ENCODE measurements at places on chromosomes 5 and 9.

DNA sequence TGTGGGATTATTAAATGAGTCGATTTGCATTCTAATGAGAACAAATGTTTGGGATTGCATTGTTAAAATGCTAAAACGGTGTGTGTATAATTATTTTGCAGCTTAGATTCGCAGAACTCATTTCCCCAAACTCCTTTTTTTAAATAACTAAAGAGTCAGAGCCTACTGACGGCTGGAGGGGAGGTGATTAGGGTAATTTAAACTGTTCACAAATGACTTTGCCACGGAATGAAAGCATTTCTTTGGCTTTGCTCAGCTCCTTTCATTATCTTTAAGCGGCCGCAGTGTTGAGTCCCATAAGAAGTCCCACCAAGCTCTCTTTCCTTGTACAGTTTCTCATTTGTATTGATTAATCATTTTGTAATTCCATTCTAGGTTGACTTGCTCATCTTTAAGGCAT, 1632.8 kb downstream of the MAT2B start:
- ATAC-seq: no peak

- peak; percentile 71 for ATAC-seq
Observed at GRCh38 chr9:116594547-116594946, 92.6 kb upstream of the TRIM32 start.

- ATAC-seq: peak; percentile 29
Observed at GRCh38 chr5:15579193-15579990, 79.4 kb downstream of the FBXL7 start.

DNA sequence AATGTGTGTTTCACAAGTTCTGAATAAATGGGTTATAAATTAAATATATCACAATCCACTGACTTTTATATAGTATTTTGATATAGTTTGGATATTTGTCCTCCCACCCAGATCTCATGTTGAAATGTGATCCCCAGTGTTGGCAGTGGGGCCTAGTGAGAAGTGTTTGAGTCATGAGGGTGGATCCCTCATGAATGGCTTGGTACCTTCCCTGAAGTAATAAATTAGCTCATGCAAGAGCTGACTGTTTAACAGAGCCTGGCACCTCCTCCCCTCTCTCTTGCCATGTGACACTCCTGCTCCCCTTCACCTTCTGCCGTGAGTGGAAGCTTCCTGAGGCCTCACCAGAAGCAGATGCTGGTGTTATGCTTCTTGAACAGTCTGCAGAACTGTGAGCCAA, 127.9 kb upstream of the PALM2AKAP2 start:
- ATAC-seq: no peak

DNA sequence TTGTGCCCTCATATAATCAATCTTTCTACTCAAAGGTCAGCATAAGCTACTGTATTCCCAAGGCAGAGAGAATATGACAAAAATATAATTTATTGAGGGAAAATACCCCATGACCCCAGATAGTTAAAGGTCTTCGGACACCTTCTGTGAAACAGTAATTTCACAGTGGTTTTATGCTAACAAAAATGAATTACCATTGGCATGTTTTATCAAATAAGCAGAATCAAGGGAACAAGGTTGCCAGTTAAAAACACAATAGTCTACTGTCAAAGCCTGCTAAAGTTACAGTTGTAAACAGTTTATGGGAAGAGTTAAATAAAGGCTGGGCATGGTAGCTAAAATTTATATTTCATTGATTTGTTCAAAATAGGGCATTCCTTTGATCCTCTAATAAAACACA, 154.3 kb downstream of the GIN1 start:
- no peak for ATAC-seq

- no peak for ATAC-seq
Observed at GRCh38 chr5:112935675-112936074, 13.6 kb upstream of the REEP5 start.

DNA sequence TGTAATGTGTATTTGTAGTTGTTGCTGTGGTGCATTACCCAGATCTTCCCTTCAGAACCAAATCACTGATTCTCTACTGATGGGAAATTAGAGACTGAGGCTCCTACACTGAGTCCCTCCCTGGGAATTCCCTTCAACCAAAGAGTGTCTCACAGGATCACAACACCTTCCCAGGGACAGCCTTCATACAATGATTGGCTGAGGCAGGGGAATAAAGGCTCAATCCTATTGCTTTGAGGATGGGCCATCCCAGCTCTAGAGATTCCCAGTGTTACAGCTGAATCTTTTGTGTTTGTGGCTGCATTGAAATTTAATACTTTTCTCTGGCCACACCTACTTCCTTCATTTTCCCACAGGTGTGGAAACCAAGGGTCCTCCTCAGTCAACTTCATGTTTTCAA, 96.4 kb upstream of the ELL2 start:
- ATAC-seq: no peak

- ATAC-seq: peak; percentile 45
Observed at GRCh38 chr5:160507221-160507721, 85.6 kb downstream of the PTTG1 start.

DNA sequence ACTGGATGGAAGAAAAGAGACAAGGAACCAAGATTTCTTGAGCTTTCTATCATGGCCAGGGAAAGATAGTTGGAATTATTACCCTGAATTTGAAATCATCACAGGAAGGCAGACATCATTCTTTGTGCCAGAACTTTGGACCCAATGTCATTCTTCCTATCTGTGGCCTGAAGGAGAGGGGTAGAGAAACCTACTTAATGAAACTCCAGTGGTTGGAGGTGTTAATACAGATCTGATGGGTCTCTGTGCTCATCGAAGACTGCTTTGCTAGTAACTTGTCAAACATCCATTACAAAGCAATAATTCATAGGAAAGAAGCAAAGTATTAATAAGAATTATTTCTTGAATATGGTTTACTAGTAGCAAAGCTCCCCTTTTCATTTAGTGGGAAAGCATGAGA, 26.9 kb downstream of the PRLR start:
- ATAC-seq: no peak

DNA sequence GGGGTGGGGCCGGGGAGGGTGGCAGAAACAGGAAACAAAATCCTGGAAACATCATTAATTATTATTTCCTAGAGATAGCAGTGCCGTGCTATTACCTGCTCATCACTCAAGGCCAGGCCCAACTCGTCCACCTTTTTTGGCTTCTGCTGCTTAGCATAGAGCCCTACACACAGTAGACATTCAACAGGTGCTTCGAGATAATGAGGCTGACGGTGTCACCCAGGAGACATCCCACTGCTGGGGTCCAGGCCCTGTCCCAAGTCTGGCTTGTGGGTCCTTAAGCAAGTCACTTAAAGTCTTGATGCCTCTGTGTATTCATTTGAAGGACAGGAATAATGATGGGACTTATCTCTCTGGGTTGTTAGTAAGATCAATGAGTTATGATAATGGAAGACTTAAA, 506.6 kb downstream of the BNC2 start:
- ATAC-seq: no peak

All from SK-N-SH treated with all-trans-retinoic acid at 6 μM for 48 hours (cell line).